ENCODE measurements at places on chromosomes 3 and 15.
A peak's percentile ranks its signal among the peaks of the same experiment; 100 is the strongest.

DNA sequence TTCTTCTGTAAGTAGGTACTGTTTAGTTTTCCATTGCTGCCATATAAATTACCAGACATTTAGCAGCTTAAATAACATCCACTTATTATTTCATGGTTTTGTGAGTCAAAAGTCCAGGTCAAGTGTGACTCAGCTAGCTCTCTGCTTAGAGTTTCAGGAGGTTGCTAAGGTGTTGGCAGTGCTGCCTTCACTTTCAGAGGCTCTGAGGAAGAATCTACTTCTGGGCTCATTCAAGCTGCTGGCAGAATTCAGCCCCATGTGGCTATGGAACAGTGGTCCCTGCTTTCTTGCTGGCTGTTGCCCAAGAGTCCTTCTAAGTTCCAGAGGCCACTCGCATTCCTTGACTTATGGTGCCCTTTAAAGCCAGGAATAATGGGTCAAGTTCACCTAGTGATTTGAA, 4.5 kb downstream of the CFAP44 start:
- no peak for DNase-seq

DNA sequence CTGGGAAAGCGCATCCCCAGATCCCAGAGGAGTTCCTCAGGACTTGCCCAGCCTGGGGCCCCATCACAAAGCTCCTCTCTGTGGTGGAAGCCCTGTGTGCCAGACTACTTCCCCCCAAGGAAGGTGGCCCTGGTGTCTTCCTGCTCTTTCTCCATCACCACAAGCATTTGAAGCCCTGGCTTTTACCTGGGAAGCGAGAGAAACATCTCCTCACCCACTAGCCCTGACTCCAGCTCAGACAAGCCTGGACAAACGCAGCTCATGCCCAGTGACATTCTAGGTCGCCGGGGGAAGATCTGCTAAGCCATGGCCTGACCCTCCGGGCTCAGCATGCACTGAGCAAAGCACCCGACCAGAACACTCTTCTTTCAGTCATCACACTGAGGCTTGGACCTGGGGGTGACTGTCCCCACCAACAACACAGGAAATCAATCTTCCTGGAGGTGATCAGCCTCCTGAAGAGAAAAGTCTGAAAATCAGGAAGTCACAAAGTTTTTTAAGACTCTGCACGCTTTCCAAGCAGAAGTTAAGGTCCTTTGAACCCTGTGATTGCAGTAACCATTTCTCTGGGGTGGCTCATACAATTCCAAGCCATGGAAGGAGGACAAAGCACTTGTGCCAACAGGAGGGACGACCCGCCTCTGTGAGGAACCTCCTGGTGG, 40.8 kb downstream of the KLHL25 start:
- DNase-seq: no peak

GRCh38 chr3:107238787-107239186, 138.5 kb upstream of the CCDC54 start:
- no peak for DNase-seq

DNA sequence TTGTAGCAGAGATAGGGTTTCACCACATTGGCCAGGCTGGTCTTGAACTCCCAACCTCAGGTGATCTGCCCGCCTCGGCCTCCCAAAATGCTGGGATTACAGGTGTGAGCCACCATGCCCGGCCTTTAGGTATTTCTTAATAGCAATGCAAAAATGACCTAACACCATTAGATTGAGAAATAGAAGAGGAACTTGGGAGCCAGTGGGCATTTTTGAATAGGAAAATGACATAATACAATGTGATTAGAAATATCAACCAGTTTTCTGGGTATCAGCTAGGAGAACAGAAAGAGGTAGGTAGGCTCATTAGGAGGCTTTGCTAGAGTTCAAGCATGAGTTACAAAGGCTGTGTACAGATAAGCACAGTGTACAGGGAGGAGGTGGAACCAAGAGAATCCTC, 101.8 kb upstream of the TBC1D5 start:
- DNase-seq: no peak

DNA sequence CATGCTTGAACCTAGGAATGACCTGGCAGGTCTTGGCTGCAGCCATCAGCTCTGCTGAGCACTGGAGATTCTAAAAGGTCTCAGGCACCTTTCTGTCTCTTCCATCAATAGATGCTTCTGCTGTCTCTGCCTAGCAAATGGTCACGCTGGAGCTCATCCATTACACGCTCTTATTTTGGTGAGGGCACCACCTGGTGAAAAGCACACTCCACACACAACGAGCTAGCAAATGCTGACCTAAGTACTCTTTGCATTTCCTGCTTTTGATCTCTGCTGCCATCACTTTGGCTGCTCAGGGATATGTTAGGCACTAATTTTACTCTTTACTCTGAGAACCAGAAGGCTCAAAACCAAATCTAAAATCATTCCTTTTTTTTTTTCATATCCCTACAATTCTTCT, 91.3 kb downstream of the RAB11A start:
- no peak for DNase-seq

- DNase-seq: no peak
These were observed 96.8 kb upstream of the ROBO2 start for GRCh38 chr3:76943058-76943457.

- DNase-seq: no peak
These were observed 133.3 kb downstream of the MYLK start for GRCh38 chr3:123750659-123751420.

DNA sequence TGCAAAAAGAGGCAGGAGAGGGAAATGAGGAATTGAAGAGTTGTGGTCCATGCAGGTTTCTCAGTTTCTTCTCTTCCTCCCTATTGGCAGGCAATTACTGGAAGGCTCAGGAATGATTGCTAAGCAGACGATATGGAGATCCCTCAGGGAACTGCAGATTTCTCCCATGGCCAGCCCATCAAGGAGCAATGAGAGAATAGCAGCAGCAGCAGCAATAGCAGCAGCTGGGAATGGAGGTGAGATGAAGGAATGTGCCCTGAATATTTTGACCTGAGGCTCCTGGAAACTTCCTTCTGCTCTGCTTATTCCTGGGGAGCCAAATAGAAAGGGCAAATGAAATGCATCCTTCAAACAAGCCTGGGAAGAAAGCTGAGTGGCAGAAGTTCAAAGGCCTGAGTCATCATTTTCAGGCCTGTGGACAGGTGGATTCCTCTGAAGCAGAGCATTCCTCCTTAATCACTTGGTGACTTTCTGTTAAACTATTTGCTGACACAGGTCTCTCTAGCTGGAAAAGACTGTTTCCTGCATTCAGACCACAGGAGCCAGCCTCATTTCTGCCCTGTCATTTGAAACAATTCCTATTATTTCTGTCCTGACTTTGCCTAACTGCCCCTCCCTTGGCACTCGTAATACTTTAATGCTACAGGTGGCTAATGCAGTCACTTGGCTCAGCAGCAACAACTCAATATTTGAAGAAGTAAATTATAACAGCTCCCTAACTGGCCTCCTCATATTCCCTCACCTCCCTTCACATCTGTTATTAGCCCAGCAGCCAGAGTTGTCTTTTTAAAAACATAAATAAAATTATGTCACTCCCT, 146.9 kb upstream of the GADL1 start:
- DNase-seq: no peak

- DNase-seq: peak; percentile 17
These were observed 39.1 kb downstream of the IDH2 start for GRCh38 chr15:90062973-90063769.

DNA sequence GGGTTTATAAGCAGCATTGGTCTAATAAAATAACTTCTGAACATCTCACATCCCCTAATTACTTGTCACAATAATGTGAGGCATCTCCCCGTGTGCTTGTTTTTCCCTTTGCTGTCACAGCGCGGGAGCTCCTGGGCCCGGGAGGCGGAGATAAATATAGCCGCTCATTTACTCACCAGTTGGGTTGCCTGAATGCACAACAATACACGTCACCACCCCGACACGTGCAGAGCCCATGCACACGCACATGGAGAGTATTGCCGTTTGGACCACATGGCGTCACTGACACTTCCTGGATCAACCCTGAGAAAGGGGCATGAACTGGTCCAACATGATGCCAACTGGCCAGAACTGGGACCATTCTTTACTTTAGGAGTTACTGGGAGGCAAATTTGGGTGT, 76.2 kb downstream of the MRPL46 start:
- DNase-seq: no peak

GRCh38 chr3:169663951-169664820, 674 bp upstream of the MECOM start:
- no peak for DNase-seq

DNA sequence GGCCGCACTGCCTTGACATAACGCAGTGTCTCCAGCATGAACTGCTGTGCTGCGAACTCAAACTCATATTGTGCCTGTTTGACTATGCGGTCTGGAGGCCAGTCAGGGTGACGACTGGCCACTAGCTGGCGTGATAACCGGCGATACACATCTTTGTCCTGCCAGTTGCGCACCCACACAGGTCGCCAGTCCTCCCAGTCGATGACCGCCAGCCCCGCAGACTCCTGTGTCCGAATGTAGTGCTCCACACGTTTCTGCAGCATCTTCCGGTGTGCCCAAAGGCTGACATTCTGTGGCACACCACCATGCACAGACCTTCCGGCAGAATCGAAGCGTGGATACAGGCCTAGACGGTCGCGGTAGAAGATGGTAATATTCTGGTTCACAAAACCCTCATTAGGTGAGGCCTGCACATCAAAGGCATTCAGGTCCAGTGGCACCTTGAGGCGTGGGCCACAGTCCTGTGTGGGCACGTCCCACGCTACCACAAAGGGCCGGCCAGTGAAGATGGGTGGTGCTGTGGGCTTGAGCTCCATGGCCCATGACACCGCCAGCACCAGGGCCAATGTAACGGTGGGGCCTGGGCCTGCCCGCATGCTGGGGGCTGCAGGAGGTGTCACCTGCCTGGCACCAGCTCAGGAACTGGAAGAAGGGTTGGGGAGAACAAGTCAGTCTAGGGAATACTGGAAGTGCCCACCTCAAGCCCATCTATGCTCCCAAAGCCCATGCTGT, 2.5 kb downstream of the HYAL2 start:
- no peak for DNase-seq

DNA sequence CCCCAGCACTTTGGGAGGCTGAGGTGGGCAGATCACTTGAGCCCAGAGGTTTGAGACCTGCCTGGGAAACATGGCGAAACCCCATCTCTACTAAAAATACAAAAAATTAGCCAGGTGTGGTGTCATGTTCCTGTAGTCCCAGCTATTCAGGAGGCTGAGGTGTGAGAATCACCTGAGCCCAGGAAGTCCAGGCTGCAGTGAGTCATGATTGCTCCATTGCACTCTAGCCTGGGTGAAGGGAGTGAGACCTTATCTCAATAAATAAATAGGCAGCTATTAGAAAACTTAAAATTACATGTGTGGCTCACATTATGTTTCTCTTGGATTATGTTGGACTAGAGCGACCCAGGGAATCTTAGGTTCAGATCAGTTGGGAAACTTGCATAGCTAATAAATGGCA, 69.7 kb downstream of the RPLP1 start:
- no peak for DNase-seq

- no peak for DNase-seq
These were observed 157.8 kb downstream of the ADAMTS17 start for GRCh38 chr15:100183921-100184495.

- no peak for DNase-seq
These were observed 1.6 kb upstream of the TOPAZ1 start for GRCh38 chr3:44240061-44240460.

- DNase-seq: no peak
These were observed 61.2 kb upstream of the NEO1 start for GRCh38 chr15:72991026-72991425.

DNA sequence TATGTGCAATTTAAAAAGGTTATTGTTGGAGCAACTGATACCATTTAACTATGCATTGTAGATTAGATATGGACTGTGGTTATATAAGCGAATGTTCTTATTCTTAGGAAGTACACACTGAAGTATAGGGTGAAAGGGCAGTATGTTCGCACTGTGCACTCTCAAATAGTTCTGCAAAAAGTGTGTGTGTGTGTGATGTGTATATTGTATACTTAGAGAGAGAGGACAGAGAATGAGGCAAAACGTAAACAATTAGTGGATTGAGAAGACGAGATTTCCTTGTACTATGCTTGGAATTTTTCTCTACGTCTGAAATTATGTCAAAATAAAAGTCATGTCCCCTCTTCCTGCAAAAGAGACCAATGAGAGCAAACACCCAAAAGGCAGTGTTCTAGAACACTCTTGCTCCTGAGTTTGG, 30.4 kb downstream of the LSM3 start:
- no peak for DNase-seq

DNA sequence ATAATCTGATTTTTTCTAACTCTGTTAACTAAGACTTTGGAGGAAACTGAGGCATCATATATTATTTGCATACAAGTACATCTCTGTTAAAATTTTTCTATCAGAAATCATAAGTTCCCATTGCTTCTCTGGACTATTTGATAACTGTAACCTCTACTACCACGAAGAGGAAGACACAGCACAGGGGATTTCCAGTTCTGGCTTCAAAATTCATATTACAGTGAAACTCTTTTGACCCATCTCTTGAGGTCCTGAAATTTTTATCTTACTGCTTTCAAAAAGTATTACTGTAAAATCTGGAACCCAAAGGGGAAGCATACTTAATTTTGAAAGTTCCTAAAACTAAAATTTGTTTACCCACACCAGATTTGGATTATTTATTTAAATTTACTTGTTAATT, 4.2 kb downstream of the PLSCR1 start:
- DNase-seq: no peak

DNA sequence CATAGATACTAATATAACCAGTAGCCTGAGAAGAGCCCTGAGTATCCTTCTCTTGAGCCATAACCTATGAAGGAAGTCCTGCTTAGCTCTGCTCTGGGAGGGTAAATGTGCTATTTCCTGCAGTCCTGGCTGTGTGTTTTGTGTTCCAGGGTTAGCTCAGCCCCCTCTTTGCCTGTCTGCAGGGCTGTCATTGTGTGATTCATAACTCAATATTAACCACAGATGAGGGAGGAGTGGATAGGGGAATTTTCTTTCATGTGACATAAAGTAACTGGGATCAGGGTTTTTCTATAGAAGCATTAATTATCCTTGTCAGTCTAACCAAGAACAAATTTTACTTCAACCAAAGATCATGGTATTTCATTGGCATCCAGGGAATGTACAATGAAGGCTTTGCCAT, 183.3 kb upstream of the ZBTB20 start:
- no peak for DNase-seq

DNA sequence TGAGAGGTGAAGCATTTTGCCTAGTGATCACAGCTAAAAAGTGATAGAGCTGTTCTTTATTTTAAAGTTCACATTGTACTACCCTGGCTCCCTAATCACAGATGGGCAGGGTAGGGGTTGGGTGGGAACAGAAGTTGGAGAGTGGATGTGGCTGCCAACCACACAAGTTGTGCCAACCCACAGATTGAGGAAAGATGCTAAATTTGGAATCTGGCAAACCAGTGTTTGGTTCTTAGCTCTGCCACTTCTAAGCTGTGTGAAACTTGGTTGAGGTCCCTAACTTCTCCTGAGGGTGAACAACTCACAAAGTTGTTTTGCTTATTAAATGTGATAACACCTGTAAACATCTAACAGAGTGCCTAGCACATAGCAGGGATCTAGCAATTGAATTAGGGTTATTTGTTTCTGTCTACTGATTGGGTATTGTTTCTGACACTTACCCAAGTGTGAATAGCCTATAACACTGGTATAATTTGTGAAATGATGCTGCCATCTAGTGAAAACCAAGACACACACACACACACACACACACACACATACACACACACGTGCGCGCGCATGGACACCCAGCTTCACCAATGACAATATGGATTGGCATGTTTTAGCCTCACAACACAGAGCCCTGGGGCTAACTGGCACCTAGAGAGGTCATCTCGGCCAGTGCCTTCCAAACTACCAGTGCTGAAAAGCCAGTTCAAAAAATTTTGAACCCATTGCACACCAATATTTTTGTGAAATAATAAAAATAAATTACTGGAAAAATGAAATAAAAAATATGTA, 25.3 kb downstream of the ADGRG7 start:
- no peak for DNase-seq

All from anterior cingulate cortex (tissue), 58 donors.